NCI-H187 (cell line): ENCODE measurements at places on chromosomes 5 and 9.

- no peak for DNase-seq
Observed at GRCh38 chr9:137140151-137141012, 1.4 kb downstream of the GRIN1 start.

- no peak for DNase-seq
Observed at GRCh38 chr9:22405869-22406659, 40.6 kb upstream of the DMRTA1 start.

- DNase-seq, result no peak
Observed at GRCh38 chr9:35732800-35733541, 505 bp downstream of the CREB3 start.

- no peak for DNase-seq
Observed at GRCh38 chr9:32161720-32162119, 222.7 kb upstream of the ACO1 start.

- no peak for DNase-seq
Observed at GRCh38 chr5:124341066-124341858, 405.2 kb downstream of the ZNF608 start.

DNA sequence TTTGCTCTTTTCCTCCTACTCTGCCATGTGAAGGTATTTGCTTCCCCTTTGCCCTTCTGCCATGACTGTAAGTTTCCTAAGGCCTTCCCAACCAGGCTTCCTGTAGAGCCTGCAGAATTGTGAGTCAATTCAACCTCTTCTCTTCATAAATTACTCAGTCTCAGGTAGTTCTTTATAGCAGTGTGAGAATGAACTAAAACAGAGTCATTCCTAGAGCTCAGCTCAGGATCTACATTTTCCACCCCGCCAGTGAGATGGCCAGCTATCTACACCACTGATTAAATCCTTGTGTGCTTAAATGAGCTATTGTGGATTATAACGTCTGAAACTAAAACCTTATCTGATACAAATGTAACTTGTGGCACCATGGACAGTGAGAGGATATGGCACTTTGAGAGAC lies 55.0 kb downstream of the FRMD3 start:
- no peak for DNase-seq

- no peak for DNase-seq
Observed at GRCh38 chr5:40554813-40555212, 124.9 kb upstream of the PTGER4 start.

DNA sequence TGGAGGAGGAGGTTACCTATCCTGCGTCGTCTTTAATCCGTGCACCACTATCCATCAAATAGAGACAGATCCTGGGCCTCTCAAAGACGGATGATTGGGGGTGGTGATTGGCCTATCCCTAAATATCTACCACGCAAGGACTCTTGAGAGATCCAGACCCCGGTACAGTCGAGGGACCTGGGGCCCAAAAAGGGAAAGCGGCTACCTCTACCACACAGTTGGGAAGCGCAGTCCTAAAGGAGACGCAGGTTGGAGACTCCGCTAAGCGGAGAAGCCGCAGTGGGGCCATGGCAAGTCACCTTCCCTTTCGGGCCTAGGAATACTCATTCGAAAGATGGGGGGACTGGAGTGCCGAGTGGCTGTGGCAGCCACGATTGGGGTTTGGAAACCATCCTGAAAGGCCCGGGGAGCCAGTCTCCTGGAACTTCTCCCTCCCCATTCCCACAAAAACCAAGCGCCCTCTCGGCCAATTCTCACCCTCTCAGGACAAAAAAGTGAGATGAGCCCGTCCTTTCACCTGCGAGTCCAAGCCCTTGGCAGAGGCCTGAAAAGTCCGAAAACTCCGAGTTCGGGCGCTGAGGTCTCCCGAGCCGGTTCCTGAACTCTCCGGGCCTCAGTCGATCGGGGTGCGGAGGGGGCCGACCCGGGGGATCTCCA lies 499 bp upstream of the FOXE1 start:
- DNase-seq, result no peak

GRCh38 chr9:26504057-26504456 lies 388.5 kb downstream of the CAAP1 start:
- no peak for DNase-seq

- no peak for DNase-seq
Observed at GRCh38 chr5:1067141-1068121, 44.4 kb downstream of the SLC12A7 start.

- peak; percentile 23 for DNase-seq
Observed at GRCh38 chr9:2257248-2257929, 242.2 kb downstream of the SMARCA2 start.

DNA sequence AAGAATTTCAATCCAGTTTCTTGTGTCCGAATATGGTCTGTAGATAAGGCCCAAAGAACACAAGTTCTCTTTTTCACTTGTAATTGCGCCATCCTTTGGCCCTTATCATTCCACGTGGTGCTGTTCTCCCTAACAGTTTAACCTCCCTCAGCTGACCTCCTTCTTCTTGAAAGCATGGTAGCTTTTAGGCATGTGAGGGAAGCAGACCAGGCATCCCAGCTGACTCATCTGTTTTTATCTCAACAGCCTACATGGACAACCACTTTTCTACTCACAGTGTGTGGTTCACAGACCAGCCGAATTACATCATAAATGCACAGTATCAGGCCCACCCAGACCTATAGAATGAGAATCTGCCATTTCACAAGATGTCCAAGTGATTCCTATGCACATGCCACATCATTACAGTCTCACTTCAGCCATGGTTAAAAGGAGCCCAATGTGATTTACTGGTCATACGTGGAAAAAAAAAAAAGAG lies 26.9 kb upstream of the PLIN2 start:
- no peak for DNase-seq

GRCh38 chr5:169742771-169743296 lies 105.8 kb downstream of the DOCK2 start:
- no peak for DNase-seq

DNA sequence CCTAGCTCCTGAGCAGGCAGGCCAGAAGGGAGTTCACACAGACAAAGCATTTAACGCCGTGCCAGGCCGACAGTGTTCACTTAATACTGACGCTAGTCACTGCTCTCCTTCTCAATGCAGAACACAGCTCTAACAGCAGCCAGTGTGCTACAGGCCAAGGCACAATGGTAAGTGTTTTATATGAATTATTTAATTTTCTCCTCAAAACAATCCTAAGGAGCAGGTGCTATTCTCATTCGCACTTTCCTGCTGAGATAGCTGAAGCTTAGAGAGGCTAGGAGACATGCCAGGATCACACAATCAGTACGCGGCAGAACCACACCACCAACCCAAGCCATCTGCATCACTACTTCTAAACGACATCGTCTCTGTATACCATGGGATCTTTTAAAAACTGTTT lies 170.7 kb downstream of the SPOCK1 start:
- no peak for DNase-seq

DNA sequence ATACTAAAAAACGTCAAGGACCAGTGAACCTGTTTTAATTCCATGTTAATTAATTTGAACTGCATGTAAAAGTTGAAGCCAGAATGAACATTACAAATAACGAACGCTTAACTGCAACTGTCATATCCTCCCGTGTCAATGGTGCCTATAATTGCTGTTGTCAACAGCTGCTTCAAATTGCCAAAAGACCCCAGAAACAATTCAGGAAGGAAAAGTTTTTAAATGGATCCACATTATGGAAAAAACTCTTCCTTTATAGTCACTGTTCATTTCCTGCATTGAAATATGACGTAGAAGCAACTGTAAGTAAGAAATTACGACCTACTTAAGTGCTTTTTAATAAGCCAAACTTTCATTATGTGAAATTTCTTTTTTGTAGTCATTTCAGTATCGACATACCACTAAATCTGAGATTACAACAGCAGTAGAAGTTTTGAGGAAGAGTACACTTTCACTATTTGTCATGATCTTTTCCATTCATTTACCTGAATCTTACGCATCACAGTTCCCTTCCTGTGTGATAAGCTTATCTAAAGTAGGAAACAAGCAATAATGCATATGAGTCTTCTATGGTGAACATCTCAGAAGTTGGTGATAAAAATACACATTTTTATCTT lies 37.8 kb downstream of the MEF2C start:
- DNase-seq, result no peak

DNA sequence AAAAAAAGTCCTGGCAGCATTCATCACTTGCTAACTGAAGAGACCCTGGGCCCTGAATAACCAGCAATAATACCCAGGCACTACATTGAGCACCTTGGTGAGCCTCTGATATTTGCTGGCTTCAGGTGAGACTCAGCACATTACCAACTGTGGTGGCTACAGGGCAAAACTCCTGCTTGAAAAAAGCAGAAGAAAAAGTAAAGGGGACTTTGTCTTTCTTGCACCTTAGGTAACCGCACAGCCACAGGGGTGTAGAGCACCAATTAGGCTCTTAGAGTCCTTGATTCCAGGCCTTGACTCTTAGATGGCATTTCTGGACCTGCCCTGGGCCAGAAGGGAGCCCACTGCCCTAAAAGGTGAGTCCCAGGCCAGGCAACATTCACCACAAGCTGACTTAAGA lies 269.5 kb downstream of the AUH start:
- DNase-seq, result no peak

DNA sequence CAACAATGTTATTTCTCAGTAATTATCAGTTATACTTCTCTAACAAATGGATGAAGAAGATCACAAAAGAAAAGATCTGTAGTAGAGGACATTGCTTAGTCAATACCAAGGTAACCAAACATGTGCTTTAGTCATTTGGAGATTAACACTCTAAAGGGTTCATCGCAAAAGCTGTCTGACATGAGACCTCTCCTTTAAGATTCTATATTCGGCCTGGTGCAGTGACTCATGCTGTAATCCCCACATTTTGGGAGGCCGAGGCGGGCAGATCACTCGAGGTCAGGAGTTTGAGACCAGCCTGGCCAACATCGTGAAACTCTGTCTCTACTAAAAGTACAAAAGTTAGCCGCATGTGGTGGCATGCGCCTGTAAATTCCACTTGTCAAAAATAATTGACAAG lies 18.3 kb upstream of the CKMT2 start:
- no peak for DNase-seq

DNA sequence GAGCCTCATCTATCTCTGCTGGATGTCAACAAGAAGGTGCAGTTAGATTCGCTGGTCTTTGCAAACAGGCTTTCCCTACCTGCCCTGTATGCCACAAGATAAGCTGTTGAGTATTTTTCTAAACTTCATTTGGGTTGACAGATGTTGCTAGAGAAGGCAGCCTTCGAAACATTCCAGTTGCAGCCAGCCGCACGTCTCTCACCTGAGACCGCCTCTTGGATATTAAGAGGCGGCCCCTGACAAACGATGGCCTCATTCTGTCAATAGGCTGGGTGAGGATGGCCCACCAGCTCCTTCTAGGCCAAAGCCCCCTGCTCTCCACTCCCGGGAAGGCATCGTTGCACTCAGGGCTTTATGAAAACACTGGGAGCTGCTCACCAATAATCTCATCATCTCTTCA lies 181.6 kb downstream of the DAB2IP start:
- no peak for DNase-seq

DNA sequence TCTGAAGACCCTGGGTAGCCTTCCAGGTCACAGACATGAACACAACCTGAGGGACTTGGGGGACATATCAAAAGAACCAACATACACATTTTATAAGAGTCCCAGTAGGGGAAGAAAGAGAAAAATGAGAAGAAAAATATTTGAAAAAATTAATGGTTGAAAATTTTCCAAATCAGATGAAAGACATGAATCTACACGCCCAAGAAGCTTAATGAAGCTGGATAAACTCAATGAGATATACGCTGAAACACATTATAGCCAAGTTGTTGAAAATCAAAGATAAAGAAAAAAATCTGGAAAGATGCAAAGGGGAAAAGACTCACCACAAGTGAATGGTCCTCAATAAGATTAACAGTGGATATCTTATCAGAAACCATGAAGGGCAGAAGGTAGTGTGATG lies 9.6 kb upstream of the CCDC180 start:
- DNase-seq, result no peak

DNA sequence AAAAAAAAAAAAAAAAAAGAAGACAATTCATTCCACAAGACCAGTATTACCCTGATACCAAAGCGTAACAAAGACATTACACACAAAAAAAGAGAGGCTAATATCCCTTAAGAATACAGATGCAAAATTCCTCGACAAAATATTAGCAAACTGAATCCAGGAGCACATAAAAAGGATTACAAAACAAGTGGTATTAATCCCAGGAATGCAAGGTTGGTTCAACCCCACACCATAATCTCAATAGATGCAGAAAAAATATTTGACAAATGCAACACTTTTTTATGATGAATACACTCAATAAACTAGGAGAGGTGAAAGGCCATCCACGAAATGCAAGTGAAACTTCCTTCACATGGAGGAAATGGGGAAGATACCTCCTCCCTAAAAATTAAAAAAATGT lies 80.1 kb upstream of the TLR4 start:
- DNase-seq, result no peak

DNA sequence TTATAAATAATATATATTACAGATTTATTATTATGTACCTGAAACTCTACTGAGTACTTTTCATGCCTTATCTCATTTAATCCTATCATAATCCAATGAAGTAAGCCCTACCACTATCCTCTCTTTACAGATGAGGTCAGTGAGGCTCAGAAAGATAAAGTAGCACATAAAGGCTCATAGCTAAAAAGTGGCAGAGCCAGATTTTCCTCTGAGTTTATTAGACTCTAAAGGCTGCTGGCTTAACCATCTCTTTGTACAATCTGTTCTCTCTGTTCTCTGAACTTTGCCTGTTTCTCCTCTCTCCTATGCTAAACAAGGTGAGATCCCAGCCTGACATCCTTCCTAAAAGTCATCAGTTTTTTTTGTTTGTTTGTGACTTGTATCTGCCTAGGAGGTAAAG lies 311.2 kb downstream of the KCTD16 start:
- DNase-seq, result no peak

- DNase-seq, result no peak
Observed at GRCh38 chr5:59275510-59276324, 617.8 kb downstream of the PDE4D start.

DNA sequence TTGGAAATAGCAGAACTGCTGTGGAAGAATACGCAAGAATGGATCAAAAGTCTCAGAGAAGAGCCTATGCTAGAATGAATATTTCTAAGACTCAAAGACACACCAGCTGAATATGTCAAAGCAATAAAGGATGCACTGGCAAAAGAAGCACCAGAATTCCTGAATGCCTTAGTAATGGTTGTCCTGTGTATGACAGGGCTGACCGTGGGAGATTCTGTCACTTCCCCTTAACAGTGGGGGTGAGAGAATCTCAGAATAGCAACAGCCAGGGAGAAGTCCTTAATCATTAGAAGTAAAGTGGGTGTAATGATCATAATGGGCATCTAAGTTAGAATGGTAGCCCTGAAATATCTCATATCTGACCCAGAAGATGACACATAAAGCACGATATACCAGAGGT lies 14.6 kb upstream of the PRR16 start:
- no peak for DNase-seq

GRCh38 chr5:139787568-139788293 lies 7.9 kb upstream of the PSD2 start:
- DNase-seq, result peak; percentile 60
